AG10803 (cell line): ENCODE measurements at places on chromosomes 4 and X.

GRCh38 chrX:8720136-8720535 lies 11.8 kb downstream of the ANOS1 start:
- DNase-seq, result no peak

DNA sequence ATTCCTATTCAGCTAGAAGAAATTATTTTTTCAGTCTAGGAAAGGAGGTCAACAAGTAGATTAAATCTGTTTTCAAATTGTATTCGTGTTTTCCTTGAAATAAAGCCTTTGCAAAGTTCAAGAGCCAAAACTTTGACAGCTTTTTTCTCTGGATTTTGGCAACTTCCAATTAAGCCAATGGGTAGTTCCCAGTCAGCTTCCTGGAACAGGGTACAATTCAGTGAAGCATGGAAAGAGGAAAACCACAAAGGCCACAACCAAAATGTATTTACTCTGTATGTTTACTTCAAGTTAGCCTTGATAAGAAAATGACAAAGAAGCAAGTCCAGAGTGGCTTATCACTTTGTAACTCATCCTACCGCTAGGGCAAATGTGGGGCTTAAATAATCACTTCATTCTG lies 188.6 kb downstream of the COMMD8 start:
- DNase-seq, result no peak

DNA sequence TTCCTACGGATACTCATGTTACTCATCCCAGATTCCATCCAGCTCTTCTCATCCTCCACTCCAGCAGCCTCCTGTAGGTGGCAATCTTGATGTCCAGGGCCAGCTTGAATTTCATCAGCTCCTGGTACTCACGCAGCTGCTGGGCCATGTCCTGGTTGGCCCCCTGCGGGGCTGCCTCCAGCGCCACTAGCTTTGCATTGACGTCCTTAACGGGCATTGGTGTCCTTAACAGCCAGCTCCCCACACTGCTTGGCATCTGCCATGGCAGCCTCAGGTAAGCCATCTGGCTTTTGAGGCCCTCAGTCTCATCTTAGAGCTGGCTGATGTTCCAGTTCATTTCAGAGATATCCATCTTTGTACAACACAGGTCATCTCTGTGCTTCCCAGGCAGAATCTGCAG lies 223.7 kb downstream of the FGF13 start:
- no peak for DNase-seq

DNA sequence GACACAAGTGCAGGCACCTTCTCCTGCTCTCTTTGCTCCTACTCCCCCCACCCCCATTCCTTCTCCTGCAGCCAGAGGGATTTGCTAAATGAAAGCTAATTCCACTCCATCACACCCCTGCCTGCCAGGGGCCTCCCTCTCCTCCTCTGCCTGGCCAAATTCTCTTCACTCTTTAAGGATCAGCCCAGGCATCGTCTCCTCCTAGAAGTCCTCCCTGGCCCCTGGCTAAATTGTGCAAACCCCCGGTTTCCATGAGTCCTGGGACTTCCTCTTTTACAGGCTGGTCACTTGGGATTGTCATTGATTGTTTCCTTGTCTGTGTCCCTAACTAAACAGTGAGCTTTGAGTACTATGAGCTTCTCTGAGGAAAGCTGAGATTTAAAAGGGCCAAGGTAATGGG lies 8.7 kb upstream of the ABLIM2 start:
- DNase-seq, result no peak

DNA sequence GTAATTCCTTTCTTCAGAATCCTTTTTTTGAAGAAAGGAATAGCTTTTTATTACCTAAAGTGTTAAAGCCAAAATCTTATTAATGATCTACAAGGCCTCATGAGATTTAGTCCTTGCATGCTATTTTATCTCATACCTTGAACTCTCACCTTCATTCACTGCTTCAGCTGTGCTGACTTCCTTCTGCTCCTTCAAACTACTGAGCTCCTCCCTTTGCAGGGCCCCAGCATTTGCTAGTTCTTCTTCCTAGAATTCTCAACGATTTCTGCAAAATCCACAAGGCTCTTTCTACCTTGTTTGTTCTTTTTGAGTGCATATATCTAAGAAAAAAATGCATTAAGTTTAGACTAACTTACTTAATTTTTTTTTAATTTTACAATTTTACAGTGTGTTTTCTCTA lies 619.5 kb downstream of the EPHA5 start:
- DNase-seq, result no peak

DNA sequence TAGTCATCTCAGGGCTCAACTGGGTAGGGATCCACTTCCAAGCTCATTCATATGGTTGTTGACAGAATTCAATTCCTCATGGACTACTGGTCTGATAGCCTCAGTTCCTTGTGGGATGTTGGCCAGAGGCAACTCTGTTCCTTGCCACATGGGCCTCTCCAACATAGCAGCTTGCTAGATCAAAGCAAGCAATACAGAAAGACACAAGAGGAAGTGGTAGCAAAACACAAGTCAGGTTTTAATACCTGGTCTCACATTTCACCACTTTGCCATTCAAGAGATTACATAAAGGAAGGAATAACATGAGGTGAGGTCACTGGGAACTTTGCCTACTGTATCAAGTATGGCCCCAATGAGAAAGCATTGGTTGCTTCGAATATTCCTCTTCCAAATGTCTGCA lies 79.2 kb downstream of the PRSS12 start:
- no peak for DNase-seq

GRCh38 chr4:119646347-119647071 lies 17.9 kb upstream of the PDE5A start:
- peak; percentile 91 for DNase-seq

DNA sequence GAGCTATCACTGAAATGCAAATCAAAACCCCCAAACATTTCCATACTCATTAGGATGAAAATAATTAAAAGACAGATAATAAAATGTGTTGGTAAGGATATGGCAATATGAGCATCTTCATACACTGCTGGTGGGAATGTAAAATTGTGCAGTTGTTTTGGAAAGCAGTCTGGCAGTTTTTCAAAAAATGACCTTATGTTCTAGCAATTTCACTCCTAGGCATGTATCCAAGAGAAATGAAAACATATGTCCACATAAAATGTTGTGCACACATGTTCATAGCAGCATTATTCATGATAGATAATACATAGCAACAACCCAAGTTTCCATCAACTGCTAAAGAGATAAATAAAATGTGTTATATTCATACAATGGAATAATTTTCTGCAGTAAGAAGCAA lies 14.8 kb upstream of the GPRASP2 start:
- peak; percentile 61 for DNase-seq

- peak; percentile 66 for DNase-seq
Observed at GRCh38 chr4:83358410-83358809, 23.8 kb upstream of the HPSE start.

DNA sequence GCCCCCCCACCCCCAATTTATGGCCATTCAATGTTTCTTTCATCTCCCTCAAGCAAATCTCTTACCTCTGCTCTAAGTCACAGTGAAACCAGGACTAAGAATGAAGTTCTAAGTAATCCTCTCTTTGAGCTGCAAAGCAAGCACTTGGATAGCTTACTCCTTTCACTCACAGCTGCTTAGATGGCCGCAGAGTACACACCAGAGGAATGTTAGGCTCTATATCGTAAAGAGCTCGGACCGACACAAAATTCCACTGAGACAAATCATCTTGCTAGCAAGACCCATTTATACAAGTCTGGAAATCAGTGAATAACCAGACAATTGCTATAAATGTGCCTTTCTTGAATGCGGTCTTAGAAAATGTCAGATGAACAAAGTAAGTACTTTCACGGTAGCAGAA lies 135.0 kb downstream of the IDS start:
- DNase-seq, result peak; percentile 35

DNA sequence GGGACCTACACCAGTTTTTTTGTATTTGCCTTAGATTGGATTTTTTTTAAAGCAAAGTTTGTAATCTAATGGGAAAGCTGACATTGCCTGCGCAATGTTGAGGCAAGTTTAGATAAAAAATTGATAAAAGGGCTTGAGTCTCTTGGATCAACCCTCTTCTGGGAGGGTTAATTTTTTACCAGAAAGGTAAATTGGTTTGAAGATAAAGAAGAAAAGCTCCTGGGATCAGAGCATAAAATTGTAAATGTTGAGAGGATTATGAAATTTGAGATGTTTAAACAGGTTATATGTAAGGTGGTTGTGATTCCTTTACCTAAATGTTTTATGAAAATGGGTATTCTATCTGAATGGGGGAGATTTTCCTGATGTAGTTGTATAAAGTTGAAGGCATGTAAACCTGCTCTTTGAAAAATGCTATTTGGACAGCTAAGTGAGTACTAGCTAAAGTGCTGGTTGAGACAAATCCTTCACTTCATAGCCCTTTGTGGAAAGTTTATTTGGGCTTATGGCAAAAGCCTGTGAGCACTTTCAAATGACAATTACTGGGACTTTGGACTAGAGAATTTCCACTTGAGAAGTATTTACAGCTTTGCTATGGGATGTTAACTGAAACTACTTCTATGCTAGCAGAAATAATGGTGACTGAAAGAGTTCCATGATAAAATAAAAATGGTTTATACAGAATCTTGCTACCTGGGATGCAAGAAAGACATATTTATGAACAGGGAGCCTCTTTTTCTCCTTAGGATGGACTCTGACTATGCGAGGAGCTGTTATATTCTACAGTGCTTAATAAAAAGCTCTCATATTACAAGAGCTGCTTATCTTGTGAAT lies 56.2 kb downstream of the UGT2B10 start:
- DNase-seq, result no peak

- no peak for DNase-seq
Observed at GRCh38 chrX:120022763-120023162, 54.7 kb downstream of the RHOXF2B start.

DNA sequence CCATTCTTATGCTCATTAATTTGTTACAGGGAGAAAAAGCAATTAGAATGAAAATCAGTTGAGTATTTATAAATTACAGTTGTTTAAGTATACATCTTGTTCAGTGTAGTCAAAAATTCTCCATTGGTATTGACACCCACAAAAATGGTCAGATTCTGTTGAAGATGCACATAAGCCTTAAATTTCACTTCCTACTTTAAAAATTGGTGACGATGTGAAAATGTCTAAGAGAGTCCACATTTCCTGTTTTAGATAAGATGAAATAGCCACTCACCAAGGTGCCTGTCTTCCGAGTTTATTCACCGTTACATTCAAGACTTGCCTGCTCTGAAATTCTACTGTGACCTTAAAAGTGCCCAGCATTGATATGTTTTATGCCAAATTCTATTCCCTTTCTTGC lies 93.6 kb downstream of the GPR143 start:
- no peak for DNase-seq

DNA sequence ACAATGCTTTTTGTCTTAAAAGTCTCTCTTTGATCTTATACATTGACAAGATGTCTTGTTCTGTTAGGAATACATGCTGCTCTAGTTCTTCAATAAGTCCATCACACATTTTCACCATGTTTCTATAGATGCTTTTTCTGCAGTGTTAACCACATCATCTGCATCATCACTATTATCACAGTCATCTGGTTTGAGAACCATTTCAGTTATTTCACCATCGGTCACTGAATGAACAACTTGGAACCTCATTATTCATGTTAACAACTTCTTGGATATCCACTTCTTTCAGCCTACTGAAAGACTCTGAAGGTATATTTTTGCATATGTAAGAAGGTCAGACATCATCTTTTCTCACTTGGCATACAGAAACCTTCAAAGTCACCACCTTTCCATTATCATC lies 975.2 kb downstream of the STIM2 start:
- DNase-seq, result no peak

DNA sequence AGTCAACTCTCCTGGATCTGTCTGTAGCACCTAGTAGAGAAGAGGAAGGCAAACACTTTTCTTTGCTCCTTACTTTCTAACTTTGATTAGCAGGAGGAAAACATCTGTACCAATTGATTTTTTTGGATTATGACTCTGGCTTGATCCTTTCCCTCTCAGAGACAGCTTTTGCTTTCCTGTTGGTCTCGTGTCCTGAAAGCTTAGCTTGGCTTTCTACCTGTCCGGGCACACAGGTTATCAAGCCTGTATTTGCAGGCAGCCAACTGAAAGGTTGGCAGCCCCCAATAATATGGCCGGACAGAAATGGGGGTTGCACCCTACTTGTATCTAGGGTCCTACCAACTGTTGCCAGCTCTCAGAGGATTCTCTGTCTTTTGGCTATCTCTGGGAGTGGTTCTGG lies 43.1 kb upstream of the LAMP2 start:
- DNase-seq, result no peak

GRCh38 chrX:148020329-148020728 lies 39.2 kb downstream of the FMR1NB start:
- DNase-seq, result no peak

DNA sequence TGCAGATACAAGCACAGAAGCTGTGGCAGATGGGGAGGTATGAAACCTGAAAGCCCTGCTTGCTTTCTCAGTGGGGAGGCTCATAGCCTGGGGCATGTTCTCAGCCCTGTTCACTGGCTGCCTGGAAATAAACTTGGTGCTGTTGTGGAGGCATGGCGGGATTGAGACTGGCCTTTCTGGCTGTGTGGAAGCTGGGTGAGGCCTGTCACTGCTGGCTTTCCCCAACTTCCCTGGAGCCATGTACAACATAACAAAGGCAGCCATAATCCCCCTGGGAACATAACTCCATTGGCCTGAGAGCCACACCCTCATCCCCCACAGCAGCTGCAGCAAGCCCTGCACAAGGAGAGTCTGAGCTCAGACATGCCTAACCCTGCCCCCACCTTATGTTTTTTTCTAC lies 237.7 kb upstream of the TLL1 start:
- DNase-seq, result no peak

- no peak for DNase-seq
Observed at GRCh38 chrX:131801911-131802310, 221.2 kb upstream of the STK26 start.

DNA sequence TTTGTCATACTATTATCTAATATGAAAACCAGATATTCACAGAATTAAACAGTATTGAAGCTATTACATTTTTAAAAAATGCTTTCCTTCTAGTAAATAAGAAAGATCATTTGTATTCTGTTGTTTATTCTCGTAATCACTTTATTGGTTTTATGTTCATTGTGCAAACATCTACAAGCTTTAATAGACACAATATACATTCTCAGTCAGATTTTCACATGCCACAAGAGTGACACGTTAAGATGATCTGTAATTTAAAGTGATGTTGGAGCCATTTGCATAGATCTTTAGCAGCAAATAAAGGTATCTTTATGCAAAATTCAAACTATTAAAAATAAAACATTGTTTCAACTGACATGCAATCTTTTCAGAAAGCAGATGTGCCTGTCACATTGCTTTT lies 469.9 kb downstream of the PCDH11X start:
- no peak for DNase-seq

DNA sequence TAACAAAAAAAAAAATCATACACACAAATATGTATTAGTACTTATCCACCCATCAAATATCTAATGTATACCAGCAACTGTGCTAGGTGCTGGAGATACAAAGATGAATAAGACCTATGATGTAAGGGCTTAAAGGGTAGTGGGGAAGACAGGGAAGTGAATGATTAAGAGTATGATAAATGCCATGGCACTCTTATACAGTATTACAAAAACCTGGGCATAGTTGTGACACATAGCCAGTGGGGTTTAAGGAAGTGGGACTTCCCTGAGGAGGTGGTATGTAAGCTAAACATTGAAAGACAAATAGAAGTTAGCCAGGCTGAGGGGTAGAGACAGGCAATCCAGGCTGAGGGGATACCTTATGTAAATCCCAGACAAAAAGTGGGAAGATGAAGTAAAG lies 23.5 kb downstream of the CHM start:
- no peak for DNase-seq
